Stimulated activated CD8-positive, alpha-beta memory T cell treated with anti-CD3 and anti-CD28 coated beads, Interleukin-15, amount 100 ng/mL, for 24 hours (primary cell): ENCODE measurements at places on chromosomes 12 and 14.

GRCh38 chr12:6307529-6307928, 3.0 kb upstream of the PLEKHG6 start:
- DNase-seq = no peak

DNA sequence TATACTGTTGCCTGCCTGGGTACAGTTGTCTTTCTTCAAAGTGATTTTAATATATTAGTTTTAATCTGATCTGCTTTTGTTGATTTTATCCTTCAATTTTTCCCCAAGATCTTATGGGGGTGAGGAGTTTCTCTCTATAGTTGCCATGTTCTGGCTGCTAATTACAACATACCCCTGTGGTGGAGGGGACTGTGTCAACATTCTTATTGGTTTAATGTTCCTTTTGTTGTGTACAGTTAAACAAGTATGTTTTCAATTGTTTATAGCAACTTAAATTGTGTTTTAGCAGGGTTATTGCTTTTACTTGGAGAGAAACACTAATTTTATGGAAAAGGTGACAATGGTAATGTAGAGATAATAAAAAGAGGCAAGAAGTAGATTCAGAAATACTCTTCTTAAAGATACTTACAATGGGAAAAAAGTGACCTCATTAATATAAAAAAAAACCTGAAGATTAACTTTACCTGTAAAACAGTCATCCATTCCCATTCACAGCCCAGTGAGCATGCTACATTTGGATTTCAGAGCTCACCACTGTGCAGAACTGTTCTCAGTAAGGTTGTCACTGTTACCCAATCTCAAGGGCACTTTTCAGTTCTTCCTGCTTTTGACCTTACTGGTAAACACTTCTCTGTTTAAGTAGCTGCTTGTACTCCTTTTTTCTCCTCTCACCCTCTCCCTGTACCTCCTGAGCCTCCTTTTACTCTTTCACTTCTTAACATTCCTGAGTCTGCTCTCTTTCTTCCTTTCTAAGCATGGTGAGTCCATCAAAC, 8.1 kb upstream of the LRRK2 start:
- DNase-seq = no peak

- no peak for DNase-seq
Measured at GRCh38 chr14:24889843-24890242, 160.1 kb downstream of the STXBP6 start.

DNA sequence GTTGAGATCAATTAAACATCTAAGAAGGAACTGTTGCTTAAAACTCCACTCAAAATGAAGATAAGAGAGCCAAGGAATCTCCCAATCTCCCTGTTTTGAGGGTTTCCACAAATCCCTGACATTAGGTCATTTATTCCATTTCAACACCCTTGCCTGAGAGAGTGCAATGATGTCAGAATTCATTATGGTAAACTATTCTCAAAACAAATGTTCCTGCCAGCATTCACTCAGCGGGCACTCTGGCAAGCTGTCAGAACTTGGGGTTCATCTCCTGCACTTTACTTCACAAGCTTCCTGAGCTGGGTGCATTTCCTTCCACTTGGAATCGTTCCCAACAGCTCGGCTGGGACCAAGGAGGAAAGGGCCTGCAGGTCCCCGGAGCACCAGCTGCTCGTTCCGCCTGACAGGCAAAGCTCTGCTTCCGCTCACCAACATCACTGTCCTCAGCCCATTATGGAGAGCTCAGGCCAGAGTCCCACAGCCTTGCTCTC, 117.8 kb downstream of the TTC7B start:
- DNase-seq = no peak

DNA sequence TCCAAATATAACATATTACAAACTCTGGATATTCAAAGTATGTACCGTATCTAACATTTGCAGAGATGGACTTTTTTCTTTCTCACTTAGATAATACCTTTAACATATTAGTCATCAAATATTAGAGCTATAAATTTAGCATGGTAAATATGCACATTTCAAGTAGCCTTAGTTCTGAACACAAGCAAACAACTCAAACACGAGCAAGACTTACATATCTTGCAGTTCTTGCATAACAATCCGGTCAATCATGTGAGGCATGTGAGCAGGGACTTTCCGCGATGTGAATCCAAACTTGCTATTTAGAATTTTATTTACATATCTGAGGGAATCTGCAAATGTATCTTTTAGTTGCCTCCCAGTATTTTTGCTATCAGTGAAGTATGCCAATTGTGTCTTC, 22.1 kb upstream of the SYCP3 start:
- DNase-seq = no peak

DNA sequence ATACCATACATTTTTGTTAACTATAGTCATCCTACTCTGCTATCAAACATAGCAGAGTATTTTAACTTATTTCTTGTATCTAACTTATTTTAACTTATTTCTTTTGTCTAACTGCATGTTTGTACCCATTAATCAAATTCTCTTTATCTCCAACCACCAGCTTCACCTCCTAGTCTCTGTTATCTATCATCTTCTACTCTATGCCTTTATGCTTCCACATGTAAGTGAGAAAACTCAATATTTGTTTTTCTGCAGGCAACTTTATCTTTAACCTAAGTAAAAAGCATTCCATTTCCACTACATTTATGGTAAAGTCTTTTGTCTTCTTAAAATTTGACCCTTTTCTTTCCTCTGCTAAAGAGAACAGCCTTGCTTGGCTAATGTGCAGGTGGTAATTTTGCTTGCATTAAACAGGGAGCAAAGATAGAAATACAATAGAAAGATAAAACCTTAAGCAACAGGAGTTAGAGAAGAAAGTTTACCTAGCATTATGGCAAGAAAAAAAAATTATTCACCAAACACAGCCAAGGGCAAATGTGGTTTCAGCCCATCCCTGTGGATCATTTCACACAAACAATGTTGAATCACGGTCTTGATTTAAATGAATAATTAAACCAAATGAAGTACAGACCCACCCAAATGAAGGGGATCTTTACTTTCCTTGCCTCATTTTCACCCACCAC, 110.9 kb upstream of the TSPAN8 start:
- DNase-seq = no peak

- no peak for DNase-seq
Measured at GRCh38 chr12:4807116-4807783, 87.0 kb downstream of the GALNT8 start.

- no peak for DNase-seq
Measured at GRCh38 chr12:1343422-1343821, 251.0 kb downstream of the FBXL14 start.

GRCh38 chr14:96038920-96039632, at the start of gene C14orf132:
TSS of gene C14orf132 (plus strand) at chr14:96039362. CDS start at chr14:96039501, 139 bp downstream.
- DNase-seq = peak; percentile 21

DNA sequence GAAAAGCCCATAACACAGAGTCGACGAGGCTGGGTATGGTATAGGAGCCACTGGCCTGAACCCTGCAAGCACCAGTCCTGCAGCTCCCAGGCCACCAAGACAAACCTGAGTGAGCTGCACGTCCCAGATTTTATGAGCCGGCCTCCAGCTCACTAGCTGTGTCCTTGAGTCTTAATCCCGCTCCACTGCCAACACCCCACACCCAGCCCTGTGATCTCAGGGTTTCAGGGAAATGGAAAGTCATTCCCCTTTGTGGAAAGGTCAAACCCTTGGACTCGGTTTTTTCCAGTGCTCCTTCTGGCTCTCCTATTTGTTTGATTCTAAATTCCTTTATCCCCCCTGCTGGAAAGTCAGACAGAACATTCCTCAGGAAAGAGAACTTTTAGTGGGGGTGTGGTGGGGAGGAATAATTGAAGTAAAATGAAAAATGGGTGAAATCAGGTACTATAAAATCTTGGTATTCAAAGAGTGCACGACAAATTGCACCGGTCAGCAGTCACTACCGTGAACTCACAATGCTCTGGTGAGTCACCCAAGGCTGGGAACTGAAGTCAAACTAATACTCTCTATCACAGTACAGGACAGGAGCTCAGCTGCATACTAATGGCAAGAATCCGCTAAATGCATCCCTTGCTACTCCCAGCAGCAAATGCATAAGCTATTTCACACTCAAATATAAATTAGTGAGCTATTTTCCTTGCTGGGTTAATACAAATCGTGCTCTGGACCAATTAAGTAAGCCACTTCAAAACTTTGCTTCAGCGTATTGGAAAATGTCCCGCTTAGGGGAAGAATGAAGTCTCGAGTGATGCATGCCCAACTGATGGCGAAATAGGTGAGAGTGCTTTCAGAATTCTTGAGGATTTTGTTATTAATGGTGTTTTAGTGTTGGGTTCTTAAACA, 9.0 kb downstream of the PITPNM2 start:
- no peak for DNase-seq

- no peak for DNase-seq
Measured at GRCh38 chr12:109718390-109718789, 4.8 kb downstream of the FAM222A start.

DNA sequence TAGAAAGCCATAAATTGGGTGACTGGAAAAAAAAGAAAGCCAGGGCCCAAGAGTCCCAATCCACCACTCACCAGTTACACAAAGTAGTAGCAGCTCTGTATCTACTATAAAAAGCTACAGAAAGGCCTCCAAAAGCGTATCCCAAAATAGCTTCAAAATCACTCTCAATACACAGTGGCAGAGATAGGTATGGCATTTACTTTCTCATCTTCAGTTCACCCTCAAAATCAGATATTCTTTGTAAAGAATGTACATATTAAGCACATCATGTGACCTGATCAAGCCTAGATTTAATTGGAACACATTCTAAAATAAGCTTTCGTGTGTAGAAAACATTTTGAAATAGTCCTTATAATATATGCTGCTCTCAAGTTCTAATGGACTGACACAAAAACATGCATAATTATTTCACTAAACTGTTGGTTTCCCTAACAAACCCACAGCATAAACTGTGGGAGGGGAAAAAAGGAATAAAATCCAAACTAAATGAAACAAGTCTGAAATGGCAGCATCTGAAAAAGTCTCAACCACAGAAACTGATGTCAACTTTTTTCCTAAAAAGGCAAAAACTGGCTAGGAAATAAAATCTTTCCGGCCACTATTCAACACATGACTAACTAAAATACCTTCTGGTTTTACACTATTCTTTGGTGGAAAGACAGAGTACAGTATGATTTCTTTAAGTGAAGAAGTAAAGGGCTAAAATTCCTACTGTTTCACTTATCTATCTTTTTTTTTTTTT, 25.9 kb downstream of the UBE2N start:
- DNase-seq = no peak

- DNase-seq = no peak
Measured at GRCh38 chr12:128259556-128260070, 7.4 kb upstream of the TMEM132C start.

DNA sequence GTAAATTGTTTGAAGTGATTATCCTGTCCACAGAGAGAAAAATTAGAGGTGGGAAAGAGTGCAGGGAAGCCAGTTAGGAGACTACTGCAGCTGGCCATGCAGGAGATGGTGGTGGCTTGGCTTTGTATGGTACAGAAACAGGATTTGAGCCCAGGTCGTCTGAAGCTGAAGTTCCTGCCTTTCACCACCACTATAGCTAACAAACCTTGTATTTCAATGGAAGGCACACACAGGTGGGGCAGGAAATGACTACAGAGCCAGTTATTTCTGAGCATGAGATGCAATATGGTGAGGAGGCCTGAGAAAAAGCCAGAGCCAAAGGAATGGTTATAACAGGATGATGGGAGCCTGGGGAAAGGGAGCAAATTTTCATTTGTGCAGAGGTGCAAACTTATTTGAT, 103.9 kb downstream of the BTG1 start:
- no peak for DNase-seq

DNA sequence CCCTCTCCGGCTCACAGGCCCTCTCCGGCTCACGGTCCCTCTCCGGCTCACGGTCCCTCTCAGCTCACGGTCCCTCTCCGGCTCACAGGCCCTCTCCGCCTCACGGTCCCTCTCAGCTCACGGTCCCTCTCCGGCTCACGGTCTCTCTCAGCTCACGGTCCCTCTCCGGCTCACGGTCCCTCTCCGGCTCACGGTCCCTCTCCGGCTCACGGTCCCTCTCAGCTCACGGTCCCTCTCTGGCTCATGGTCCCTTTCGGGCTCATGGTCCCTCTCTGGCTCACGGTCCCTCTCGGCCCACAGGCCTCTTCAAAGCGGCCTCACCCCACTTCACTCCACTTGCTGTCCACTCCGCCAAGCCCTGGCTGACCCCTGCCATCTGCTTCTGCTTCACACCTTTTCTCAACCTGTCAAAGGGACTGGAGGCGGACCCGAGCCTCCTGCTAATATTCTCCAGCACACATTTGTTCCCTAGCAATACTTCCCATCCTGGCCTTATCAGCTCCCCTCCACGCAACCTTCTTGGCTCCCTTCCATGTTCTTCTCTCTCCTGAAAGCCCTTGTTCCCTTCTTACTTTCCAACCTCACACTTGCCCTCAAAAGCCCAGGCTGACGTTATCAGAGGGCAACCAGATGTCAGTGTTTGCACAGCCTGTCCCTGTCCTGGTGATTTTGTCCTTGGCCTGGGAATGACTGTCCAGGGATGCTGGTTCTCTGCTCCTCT, 176.7 kb downstream of the CALM1 start:
- DNase-seq = no peak

- DNase-seq = no peak
Measured at GRCh38 chr12:46773586-46774321, 52.0 kb downstream of the SLC38A4 start.

- DNase-seq = no peak
Measured at GRCh38 chr12:97797473-97797872, 334.9 kb downstream of the RMST start.

DNA sequence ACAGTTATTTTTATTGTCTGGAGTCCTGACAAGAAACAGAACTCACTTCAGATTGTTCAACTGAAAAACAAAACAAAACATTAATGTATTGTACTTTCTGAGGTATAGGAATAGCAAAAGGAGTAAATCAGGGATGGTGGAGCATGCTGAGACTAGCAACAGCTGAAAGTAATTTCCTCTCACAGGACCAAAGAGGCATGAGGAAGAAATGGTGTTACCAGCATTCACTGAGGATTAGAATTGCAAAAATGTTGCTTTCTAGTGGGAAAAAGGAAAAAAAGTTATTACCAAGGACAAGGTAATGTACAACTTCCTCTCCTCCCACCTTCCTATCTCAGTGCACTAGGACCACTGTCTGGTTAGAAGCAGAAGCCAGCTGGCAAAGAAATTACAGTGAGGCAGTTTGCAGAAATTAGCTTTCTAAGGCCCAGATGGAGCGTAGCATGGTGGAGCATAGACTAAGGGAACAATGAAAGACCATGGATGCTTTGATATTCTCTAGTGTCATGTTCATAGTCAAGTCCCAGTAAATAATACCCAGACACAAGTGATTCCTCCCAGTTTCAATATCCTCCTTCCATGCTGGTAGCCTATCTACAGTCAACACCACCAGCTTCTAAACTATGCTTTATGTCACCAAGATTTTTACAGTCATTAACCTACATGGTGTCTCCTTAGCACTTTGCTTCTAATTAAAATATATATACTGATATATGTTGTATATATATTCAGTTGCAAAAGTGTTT, 133.7 kb upstream of the DCN start:
- no peak for DNase-seq

GRCh38 chr14:99192830-99193229, 79.2 kb downstream of the BCL11B start:
- no peak for DNase-seq

GRCh38 chr14:78341827-78342389, 171.7 kb downstream of the NRXN3 start:
- no peak for DNase-seq

DNA sequence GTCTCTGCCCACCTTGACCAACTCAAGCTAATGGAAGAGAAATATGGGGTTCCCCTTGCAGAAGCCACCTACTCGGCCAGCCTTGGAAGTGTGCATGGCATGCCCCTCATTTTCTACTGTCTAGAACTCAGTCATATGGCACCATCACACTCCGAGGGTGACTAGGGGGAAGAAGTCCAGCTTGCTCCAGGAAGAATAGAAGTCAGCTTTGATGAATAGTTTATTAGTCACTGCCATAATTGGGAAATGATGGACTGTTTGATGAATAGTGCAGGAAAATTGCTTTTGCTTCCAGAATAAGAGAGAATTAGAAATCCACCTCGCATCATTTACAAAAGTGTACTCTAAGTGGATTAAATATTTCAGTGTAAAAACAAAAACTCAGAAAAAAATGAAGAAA, 1030.6 kb downstream of the VRK1 start:
- no peak for DNase-seq
